ENCODE measurements at places on chromosomes 11 and 22.

GRCh38 chr11:1201395-1202153 is 21.3 kb upstream of the MUC5B start:
- no peak for DNase-seq

GRCh38 chr22:29530716-29531115 is 22.8 kb downstream of the THOC5 start:
- no peak for DNase-seq

DNA sequence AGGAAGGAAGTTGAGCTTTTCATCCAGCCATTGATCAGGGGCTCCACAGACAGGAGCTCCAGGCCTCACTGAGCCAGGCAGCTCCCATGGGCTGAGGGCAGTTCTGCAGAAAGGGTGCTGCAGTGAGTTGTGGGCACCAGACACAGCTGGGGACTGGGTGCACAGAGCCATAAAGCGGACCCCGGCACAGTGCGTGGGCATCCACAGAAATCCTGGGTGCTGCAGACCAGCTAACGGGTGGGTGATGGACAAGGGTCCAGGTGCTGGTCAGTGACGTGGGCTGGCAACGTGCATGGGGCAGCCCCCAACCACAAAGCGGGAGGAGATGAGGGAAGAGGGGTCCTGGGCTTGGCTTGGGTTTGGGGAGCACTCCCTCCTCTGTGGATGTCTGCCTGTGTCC is 19.4 kb upstream of the GAL start:
- DNase-seq = no peak

GRCh38 chr11:44578279-44578678 is 12.8 kb downstream of the CD82 start:
- DNase-seq = no peak

DNA sequence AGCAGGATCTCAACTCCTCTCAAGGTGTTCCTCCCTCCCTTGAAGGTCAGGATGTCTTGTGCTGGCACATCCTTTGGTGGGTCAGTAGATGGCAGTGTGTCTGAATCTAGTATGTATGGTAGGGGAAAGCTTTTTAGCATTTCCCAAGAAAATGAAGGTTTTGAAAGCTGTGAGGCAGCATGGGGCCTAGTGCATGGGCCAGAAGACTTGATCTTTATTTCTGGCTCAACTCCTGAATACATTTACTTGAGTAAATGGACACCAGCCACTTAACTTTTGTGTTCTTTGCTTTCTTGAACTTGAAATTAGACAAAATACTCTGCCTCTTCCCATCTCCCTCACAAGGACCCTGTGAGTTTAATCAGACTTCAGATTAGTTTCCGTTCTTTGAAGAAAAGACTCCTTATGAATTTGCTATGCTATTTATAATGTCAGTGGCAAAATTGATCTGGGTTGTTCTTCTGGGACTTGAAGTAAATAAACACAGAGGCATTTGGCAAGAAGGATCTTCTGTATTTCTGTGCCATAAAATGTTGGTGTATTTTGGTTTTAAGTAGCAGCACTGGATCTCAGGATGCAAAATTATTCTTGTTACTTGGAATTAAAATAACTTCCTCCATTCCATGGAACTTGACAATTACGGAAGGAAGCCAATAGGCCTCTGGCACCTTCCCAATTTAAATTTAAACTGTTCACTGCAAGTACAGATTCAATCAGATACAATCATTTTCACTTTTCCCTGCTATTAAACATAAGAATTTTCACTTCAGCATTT is 288.8 kb downstream of the CASP12 start:
- peak; percentile 33 for DNase-seq

- no peak for DNase-seq
Measured at GRCh38 chr11:6258571-6259081, 1.0 kb upstream of the CCKBR start.

- DNase-seq = no peak
Measured at GRCh38 chr22:29443861-29444792, 5.7 kb downstream of the RFPL1 start.

- no peak for DNase-seq
Measured at GRCh38 chr11:78213526-78214330, 25.0 kb downstream of the USP35 start.

GRCh38 chr11:95799546-95799945 is 9.2 kb downstream of the CEP57 start:
- DNase-seq = no peak

- peak; percentile 72 for DNase-seq
Measured at GRCh38 chr11:70399681-70400112, 1.4 kb downstream of the CTTN start.

DNA sequence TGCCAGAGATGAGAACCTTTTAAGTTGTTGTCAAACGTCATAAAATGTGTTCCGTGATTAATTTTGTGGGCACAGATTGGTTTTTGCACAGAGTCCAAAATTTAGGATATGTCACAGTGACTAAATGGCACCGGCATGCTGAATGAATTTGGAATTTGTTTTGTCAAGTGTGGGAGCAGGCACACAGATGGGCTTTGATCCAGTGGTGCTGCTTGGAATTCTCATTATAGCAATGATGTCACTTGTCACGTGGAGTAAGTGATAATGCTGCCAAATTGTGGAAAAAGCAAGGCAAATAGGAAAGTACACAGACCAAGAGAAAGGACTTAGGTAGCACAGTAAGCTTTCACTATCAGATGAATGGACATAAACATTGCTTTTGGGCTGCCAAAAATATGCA is 8.0 kb upstream of the LIN7C start:
- no peak for DNase-seq

DNA sequence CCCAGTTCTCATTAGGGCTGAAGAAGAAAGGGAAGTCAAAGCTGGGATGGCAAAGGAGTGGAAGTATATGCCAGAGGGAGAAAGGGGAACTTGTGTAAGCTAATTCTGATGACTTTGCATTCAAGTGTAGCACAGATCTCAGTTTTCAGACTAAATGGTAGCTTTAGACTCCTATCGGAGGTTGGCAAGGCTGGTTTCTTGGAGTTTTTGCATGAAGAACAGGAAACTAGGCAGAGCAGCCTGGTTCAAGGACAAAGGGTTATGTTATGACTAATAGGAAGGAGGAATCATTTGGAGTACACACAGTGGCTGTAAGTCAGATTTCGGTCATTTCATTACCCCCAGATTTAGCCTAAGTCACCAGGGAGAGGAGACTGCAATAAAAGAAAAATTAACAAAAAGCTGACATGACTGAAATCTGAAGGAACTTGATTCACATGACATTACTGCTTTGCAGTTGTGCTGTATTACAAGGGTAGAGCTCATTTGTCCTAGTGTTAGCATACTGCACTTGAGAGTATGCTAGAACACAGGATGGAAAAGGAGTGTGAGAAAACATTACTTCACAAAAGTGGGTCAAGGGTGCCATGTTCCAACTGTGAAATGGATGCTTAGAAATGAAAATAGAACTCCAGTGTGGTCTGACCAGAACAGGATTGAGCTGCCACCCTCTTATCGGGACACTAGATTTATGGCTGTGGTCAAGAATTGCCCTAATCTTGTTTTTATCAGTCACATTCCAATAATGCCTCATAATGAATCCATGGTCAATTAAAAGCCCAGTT is 23.6 kb downstream of the ADM start:
- DNase-seq = peak; percentile 59

- peak; percentile 82 for DNase-seq
Measured at GRCh38 chr22:36439481-36440271, 41.8 kb downstream of the TXN2 start.

GRCh38 chr11:45904309-45904915 is 2.7 kb downstream of the FREY1 start:
- DNase-seq = no peak

DNA sequence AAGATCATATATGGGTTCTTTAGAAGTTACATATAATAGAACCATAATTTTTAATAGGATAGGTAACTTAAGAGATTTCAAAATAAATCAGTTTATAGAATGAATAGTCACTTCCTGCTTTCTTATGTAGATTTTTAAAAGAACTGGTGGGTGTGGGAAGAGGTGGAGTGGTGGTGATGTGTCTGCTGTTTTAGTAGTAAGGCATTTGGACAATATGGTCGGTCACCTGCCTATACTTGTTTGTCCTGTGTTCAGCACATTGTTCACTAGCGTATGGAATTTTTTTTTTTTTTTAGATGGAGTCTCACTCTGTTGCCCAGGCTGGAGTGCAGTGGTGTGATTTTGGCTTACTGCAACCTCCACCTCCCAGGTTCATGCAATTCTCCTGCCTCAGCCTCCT is 39.3 kb downstream of the CCDC81 start:
- no peak for DNase-seq

GRCh38 chr11:129013737-129014475 is 71.2 kb upstream of the TP53AIP1 start:
- DNase-seq = no peak

DNA sequence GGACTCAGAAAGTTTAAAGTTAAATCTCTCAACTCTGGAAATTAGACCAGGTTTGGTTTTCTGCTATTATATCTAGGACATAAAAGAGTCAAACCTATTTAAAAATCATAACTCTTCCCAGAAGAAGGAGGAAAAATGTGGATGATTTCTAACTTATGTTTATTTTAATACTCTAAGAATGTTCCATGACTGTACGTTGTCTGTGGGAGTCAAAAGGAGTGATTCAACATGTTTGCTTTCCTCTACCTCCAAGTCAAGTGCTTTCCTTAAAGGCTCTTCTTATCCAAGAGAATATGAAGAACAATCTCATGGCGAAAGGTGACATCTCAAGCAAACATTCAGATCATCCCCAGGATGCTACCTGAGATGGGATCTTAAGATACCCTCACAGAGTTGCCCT is 21.6 kb downstream of the OR51E1 start:
- DNase-seq = no peak

GRCh38 chr22:24427500-24428164 is at the start of gene ADORA2A:
ADORA2A (plus strand) TSS chr22:24427599; CDS start chr22:24433405, 5,806 bp downstream.
- no peak for DNase-seq

DNA sequence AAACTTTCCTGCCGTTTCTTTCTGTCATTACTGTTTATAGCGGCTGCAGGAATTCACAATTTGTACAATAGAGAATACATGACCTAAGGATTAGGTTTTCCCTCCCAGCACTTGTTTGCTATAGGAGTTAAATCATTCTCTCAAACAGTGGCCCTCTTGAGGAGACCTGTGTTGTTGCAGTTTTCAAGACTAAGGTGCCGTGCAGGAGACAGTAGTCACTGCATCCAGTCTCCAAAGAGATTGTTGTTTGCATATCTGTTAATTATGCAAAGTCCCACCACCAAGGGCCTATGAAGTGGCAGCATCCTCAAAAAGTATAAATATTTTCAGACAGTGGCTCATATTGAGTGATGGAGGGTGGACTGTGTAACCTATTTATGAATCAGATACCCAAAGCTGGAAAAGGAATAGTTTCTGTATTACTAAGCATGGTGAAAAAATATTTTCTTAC is 2.3 kb downstream of the PRSS23 start:
- no peak for DNase-seq

Measured in fibroblast of skin of left quadriceps (primary cell).